ENCODE measurements at places on chromosomes 3 and 15.

- no peak for DNase-seq
These were observed 81.9 kb downstream of the PPARG start for GRCh38 chr3:12370758-12371157.

- no peak for DNase-seq
These were observed 256.5 kb downstream of the MEIS2 start for GRCh38 chr15:36843822-36844221.

GRCh38 chr3:141915766-141916165 is 39.3 kb downstream of the ATP1B3 start:
- no peak for DNase-seq

GRCh38 chr15:37820380-37821128 is 113.9 kb upstream of the TMCO5A start:
- DNase-seq = no peak

DNA sequence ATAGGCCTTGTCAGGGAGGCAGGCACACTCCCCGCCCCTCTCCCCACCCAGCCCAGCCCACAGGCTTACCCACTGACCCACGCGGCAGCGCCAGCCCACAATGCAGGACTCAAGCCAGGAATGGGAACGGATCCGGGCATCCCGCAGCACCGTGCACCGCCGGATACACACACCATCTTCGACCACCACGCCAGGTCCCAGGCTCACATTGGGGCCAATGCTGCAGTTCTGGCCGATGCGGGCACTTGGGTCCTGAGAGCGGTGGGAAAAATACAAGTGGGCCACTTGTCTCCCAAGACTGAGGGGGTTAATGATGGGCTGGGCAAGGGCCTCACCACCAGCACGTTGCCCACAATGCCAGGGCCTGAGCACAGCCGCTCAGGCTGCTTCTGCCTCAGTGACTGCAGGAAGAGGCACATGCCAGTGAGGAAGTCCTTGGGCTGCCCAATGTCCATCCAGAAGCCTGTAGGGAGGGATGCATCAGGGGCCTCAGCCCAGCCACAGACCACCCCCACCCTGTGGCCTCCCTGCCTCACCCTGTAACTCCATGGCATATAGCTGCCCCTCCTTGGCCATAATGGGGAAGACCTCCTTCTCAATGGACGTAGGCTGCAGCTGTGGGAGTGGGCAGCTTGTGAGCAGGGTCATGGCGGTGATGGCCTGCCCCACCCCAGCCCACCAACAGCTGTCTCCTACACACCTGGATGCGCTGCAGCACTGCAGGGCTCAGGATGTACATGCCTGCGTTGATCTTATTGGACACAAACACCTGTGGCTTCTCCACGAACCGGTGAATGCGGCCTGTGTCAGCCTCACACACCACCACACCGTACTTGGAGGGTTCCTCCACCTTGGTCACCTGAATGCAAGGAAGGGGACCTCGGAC is 1.6 kb downstream of the GMPPB start:
- DNase-seq = no peak

All from stimulated activated naive CD4-positive, alpha-beta T cell treated with Interleukin-2 at 50 U/mL for 16 hours (primary cell).